ENCODE measurements at places on chromosomes 13 and 19.

DNA sequence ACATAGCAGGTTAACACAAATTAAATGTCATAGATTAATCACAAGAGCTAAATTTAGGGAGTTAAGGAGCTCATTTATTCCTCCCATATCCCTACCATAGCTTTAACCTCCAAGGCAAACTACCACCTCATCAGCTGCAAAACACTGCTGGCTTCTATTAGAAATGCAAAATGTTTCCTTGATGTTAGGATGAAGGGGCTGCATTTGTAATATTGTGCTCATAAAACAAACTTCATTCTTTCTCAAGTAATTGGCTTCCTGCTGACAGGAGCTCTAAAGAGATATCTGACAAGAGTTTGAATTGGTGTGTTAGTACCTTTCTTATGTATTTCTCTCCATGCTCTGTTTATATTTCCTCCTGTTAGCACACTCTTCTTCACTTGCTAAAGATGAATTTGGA is 152.1 kb downstream of the OLFM4 start:
- DNase-seq = no peak

- DNase-seq = no peak
These were observed 17.4 kb upstream of the AP1M2 start for GRCh38 chr19:10604460-10604980.

- no peak for DNase-seq
These were observed 1531.7 kb upstream of the SPRY2 start for GRCh38 chr13:81872581-81872980.

DNA sequence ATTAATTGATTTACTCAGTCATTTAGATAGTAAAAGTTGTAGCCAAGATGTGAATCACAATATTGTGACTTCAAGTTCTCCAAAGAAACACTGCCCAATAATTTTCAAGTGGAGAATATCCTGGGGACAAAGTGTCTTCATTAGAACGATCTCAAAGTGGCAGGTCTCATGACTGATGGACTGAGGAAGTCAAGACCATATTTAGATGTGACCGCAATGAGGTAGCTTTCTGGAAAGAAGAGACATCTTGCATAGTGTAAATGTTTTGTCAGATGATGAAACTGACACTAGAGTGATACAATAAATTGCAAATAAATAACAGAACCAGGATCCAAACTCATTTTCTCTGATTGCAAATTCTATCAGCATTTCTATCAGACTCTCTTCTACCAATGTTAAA is 1476.9 kb downstream of the EFNB2 start:
- no peak for DNase-seq

DNA sequence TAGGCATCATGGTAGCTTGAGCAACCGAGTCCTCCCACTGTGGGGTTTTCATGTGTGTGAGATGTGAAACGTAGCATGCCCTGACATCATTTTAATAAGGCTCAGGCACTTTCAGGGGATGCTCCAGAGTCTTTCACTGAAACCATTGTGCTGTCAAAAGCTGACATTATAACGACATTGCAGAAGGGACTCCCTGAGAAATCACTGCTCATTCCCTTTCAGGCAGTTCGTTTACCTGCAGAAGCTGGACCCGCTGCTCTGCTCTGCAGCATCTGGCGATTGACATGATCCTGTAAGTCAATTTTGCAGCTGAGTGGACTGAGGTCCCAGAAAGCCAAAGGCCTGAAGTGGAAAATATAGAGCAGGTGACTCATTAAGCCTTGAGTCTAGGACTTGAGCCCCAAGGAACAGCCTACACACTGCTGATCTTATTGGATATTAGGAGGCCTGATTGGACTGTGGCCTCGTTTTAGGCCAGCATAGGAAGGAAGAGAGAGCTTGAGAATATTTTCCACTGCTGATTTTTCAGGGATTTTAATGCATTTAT is 54.0 kb upstream of the CNMD start:
- no peak for DNase-seq

GRCh38 chr13:112903606-112904195 is 65.3 kb upstream of the MCF2L start:
- no peak for DNase-seq
